Activated CD4-positive, alpha-beta T cell treated with anti-CD3 and anti-CD28 coated beads, Interleukin-2, amount 50 U/mL, for 24 hours (primary cell): ENCODE measurements at places on chromosomes 2 and 18.

- no peak for DNase-seq
These were observed 920.1 kb upstream of the TMEFF2 start for GRCh38 chr2:193114827-193115226.

- no peak for DNase-seq
These were observed 74.6 kb downstream of the COL5A2 start for GRCh38 chr2:189104934-189105333.

GRCh38 chr2:101310834-101311695, 2.6 kb upstream of the RNF149 start:
- no peak for DNase-seq

DNA sequence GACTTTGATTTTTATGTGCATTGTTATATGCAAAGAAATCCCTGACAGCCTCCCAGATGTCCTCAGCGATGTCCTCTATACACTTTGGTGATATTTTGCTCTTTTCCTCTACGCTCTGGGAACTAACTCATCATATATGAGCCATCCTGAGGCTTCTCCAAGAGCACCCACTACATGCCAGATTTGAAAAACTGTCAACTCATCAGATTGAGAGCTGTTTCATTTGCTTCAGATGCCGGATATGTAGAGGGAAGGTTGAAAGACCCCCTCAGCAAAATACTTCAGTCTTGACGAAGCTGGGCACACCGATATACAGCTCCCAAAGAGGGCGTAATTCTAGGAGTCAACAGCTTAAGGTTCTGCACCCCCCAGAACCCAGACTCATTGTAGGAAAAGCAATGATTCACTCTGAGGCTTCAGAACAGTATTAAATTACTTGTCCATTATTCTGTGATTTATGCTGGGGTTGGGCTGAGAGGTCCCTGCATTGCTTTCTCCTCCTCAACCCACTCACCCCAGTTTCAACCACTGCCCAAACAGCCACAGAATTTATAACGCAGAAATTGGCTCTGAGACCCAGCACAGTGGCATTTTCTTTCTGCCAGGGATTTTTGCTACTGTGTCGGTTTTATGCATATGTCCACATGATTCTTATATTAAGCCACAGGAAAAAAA, 341.8 kb downstream of the ALK start:
- no peak for DNase-seq

DNA sequence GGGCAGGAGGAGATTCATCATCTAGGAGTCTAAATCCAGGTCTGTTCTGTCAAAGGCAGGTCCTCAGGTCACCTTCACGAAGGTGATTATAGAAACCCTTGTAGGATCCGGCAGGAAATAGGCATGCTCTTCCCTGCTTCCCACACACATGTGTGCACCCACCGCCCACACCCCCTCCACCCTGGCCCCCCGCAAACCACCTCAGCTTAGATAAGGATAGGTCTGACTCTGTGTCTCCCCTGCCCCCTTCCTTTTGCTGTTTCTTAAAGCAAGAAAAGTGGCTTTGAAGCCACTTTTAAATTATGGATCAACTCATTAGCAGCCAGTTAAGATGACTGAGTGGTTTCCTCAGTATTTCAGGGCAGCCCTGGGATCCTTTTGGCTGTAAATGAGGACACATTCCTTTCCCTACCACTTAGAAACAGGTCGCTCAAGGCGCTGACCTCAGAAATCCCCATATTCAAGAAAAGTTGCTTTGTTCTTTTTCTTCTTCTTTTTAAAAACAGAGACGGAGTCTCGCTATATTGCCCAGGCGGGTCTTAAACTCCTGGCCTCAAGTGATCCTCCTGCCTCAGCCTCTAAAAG, 14.5 kb upstream of the CIB4 start:
- DNase-seq: no peak

DNA sequence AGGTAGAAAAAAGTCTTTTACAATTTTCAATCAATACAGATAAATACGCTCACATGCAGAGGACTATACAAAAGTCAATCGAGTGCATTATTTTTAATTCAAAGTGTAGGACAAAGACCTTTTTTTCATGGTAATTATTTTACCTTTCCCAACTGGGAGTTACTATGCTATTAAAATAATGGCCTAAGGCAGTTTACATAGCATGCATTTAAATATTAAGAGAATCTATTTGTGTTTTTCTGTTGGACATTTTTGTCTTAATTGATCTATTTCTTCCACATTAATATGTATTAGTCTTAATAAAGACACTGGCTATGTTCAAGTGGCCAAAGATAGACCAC, 130.2 kb upstream of the MAP3K20 start:
- no peak for DNase-seq

- no peak for DNase-seq
These were observed 4.5 kb upstream of the RBMS1 start for GRCh38 chr2:160498137-160498536.

DNA sequence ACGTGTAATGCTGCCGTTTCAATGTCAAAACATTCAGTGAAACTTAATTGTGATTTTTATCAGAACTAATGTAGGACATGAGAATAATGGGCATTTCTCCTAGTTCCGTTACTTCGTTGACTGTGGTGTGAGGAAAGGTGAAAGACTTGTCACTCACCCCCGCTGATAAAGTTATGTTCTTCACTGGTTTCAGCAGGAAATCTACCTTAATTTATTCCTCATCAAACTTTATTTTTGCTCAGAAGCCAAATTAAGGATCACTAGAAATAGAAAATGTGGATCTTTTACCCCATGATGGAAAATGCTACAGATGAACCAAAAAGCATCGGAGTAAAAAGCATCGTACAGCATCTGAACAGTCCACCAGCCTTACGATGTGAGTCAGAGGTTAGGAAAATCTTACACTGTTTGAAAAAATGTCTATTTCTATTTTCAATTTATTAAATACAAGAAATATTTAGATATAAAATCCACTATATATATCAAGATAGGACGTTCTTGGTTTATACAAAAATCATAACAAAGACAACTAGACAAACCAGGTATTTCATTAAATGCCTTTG, 1.0 kb upstream of the ROCK1 start:
- DNase-seq: no peak

DNA sequence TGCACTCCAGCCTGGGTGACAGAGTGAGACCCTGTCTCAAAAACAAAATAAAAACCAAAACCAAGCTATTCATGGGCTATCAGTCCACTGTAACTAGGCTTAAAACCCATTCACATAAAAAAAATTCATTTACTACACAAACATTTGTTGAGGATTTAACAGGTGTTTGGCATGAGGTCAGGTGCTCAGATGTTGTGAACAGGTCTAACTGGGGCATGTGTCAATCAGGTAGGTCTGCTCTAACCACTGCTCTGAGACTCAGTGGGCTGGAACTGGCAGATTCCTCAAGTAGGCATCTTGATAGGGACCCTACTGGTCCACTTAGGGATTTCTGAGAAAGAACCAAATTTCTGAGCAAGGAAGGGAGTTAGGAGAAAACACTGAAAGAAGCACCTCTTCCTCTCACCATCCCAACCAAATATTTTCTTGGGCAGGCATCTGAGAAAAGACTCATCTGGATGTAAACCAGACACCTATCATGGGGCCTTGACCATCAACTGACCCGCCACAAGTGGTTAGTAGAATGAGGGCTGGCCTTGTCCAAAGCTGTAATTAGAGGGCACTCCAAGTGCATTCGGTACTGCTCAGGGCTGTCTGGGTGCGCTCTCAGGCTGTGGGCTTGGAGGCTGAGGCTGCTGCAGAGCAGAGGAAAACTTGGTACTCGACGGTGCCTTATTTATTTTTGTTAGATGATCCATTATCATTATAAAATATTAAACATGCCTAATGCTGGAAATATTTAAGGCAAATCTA, 33.9 kb downstream of the WIPF1 start:
- no peak for DNase-seq

GRCh38 chr2:133977405-133977804, 276.5 kb upstream of the MGAT5 start:
- DNase-seq: no peak

DNA sequence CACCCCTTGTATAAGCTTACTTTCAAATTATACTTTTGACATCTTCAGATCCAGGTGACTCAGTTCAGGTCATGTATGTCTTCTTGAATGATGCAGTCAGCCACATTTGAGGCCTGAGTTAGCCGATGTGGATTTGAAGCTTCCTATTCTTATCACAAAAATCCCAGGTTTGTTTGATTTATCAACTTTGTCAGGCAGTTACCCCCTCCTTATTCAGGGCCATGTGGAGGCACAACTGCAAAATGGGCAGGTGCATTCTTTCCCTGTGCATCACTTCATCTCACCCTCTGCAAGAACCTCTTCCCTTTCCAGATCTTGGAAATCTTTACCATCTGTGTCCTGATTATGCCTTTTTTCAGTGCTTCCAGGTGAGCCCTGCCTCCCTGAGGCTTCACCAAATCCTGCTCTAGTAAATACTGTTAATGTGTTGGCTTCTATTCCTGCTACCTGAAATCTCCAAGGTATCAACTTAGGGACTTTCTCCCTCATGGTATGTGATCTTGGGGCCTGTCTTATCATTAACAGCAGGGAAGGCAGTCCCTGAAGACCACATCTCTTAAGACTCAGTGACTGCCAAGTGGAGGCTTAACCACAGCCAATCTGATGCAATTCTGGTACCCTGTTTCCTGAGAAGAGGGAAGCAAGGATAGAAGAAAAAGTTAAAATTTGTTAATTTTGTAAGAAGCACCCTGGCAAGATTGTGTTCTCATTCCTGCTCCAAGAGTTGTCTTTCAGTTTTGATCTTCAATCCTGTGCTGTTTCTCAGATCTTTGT, 9.4 kb upstream of the ARHGAP28 start:
- DNase-seq: no peak

GRCh38 chr18:10841203-10841602, 308.2 kb downstream of the PIEZO2 start:
- no peak for DNase-seq

DNA sequence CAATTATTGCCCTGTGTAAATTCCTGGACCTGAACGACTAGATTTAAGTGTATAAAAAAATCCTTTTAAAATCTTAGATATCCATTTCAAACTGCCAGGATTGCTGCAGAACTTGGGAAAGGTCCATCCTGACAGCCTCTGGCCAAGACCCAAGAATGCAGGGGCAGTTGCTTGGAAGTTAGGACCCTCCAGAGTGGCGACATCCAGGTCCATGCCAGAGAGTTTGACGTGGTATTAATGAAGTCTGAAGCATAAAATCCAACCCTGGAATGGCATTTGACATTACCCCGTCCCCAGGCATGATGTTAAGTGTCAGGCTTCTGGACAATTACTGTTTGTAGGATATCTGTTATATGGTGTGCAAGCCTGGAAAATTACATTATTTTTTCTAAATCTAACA, 810.2 kb downstream of the CNTNAP5 start:
- no peak for DNase-seq

DNA sequence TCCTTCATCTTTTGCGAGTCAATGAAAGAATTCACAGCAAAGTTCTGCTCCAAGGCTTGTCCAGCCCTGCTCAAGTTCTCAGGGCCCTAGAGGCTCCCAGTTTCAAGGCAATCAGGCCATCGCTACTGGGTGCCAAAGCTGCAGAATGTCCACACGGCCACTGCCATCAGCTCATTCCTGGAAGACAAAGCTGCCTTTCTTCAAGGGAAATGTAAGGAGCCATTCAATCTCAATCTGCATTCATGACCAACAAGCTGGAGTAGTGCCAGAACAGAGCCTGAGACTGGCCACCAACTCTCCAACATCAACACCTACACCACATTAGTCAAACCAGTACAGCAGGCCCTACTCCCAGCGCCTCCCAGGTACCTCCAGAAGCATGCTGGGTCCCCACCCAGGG, 202.2 kb downstream of the TCF4 start:
- no peak for DNase-seq

GRCh38 chr18:3152294-3152693, 67.5 kb downstream of the MYOM1 start:
- DNase-seq: no peak

- DNase-seq: no peak
These were observed 139.2 kb upstream of the VRK2 start for GRCh38 chr2:57907411-57907810.

DNA sequence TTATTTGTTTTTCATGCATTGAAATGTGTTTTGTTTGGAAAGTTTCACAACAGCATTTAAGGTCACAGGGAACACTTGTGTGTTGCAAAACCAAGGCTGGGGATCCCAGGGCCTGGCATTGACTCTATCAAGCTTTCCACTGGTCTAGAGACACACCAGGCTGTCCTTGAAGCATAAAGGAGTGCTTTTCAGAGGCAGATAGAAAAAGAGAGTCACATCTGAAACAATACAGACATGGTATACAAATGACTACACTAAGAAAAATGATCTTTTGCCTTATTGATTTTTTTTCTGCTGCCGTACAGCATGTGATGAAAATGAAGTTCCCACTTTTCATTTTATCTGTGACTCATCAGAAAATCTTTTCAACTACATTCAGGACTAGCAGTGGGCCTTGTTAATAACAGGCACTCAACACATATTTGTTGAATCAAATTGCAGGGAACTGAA, 61.9 kb upstream of the ZCCHC2 start:
- DNase-seq: no peak

DNA sequence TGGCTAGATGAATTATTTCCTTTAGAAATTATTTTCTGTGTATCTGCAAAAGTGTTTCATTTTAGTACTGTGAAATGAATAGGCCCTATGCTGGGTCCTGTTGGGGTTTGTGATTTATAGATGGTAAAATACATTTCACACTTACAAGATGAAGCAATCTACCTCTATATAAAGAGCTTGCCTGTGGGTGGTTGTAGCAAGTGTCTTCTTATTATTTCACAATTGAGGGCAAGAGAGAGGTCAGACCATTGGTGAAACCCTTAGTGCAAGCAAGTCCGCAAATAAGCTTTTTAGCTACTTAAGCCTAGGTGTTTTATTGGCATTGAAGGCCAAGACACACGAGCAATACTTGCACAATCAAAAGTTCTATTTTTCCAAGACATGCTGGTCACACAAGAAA, 153.1 kb downstream of the FMNL2 start:
- no peak for DNase-seq

- no peak for DNase-seq
These were observed 106.3 kb upstream of the TCF4 start for GRCh38 chr18:55694291-55694690.

GRCh38 chr2:113861740-113862139, 28.1 kb upstream of the ACTR3 start:
- DNase-seq: no peak

DNA sequence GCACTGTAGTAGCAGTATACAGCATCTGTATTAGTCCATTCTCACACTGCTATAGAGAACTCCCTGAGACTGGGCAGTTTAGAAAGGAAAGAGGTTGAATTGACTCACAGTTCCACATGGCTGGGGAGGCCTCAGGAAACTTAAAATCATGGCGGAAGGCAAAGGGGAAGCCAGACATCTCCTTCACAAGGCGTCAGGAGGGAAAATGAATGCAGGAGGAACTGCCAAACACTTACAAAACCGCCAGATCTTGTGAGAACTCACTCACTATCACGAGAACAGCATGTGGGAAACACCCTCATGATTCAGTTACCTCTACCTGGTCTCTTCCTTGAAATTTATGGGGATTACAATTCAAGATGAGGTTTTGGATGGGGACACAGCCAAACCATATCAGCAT, 25.4 kb downstream of the MAP4K4 start:
- no peak for DNase-seq

- DNase-seq: no peak
These were observed 296.8 kb upstream of the HDAC4 start for GRCh38 chr2:239697399-239698164.

- no peak for DNase-seq
These were observed 69.8 kb upstream of the KCTD1 start for GRCh38 chr18:26618135-26618534.
